ENCODE measurements at places on chromosomes 11 and 22.

GRCh38 chr11:122107045-122107444, 9.0 kb downstream of the BLID start:
- DNase-seq: no peak

DNA sequence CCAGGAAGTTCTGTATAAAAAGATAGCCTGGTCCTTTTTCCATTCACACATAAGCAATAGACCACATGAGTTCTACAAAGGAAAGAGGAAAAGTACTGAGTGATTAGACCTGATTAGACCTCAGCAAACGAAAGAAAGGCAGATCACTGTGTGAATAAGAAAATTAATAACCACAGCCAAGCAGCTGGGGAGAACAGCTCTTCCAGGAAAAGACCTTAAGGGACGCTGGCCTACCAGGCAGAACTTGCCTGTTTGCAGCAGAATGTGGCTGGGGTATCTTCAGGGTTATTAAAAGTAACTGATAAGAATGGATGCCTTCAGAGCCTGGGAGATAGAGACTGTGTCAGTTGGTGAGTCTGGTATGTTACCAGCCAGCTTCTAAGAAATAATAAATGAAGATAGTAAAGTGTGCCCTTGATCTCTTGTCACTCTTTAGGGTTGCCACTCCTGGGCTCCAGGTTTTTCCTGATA, 172.9 kb downstream of the DBX1 start:
- DNase-seq: no peak

GRCh38 chr22:35900483-35901168, 128.0 kb downstream of the RBFOX2 start:
- no peak for DNase-seq

DNA sequence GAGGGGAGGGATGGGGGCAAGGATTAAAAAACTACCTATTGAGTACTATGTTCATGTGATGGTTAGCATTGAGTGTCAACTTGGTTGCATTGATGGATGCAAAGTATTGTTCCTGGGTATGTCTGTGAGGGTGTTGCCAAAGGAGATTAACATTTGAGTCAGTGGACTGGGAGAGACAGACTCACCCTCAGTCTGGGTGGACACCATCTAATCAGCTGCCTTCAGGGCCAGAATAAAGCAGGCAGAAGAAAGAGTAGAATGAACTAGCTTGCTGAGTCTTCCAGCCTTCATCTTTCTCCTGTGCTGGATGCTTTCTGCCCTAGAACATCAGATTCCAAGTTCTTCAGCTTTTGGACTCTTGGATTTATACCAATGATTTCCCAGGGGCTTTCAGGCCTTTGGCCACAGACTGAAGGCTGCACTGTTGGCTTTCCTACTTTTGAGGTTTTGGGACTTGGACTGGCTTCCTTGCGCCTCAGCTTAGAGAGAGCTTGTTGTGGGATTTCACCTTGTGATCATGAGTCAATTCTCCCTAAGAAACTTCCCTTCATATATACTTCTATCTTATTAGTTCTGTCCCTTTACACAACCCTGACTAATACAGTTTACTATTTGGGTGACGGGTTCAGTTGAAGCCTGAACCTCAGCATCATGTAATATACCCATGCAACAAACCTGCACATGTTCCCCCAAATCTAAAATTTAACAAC, 70.2 kb downstream of the MTNR1B start:
- no peak for DNase-seq

All from stimulated activated CD4-positive, alpha-beta T cell treated with anti-CD3 and anti-CD28 coated beads, TNF-alpha, amount 100 ng/mL, for 48 hours (primary cell).